ENCODE measurements at places on chromosomes 13 and 19.

GRCh38 chr13:53131361-53131760 is 102.7 kb downstream of the OLFM4 start:
- DNase-seq, result no peak

- no peak for DNase-seq
Measured at GRCh38 chr13:20482787-20483186, 42.9 kb downstream of the CRYL1 start.

DNA sequence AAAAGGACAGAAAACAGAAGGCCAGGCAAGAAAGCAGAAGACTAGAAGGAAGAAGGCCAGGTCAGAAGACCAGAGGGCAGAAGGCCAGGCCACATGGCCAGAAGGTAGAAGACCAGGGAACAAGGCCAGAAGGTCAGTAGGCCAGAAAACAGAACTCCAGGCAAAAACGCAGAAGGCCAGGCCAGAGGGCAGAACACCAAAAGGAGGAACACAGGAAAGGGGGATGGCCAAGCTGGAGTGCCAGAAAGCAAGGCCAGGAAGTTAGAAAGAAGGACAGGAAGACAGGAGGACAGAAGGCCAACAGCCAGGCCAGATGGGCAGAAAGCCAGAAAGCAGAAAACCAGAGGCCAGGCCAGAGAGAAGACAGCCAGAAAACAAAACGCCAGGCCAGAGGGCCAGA is 185.4 kb downstream of the TUBA3C start:
- no peak for DNase-seq

- no peak for DNase-seq
Measured at GRCh38 chr19:28358633-28359032, 854.3 kb downstream of the UQCRFS1 start.

DNA sequence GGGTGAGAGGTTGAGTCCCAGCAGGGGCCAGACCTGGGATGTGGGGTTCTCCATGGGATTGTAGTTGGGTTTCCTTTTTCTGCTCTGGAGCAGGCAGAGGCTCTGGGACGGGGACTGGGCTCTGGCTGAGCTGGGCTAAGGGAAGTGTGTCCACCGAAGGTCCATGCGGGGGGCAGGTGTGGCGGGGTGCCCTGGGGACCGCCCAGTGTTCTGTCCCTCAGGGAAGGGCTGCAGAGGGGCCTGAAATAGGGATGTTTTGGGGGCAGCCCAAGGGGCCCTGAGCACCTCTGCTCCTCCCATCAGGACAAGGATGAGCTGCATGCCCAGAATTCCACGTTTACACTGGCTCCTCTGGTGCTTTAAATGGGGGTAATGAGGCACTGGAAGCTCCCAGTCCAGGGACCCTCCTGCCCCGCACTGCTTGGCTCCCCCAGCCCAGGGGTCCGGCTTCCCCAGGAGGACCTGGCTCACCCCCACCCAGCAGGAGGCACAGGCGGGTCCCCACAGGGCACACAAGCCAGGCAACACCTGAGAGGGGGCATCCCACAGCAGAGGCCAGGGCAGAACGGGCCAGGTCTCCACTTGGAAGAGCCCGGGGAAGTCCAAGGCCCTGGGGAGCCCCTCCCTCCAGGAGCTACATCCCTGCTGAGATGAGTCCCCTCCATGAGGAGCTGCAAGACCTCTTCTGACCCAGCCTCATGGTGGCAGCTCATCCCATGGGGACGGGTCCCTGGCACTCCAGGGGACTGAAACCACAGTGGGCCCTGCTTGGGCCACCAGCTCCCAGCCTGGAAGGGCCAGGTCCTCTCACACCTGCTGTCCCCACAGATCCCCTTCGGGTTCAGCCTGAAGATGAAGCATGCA is 14.7 kb upstream of the ZNF14 start:
- no peak for DNase-seq

DNA sequence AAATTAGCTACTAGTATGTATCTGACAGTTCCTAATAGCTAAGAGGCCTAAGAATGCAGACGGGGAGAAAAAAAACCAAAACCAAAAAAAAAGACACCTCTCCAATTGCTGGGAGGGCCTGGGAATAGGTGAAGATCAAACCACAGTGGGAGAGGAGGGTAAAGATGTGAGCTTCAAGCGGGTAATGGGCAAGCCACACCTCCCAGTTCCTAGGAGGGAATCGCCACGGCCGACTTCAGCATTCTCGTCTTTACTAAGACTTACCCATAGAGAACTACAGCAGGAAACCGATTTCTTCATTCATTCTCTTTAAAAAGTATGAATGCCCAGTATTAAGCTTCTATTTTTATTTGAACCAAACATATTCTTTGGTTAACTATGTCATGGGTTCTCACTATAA is 5.6 kb upstream of the EEF1AKMT1 start:
- no peak for DNase-seq

DNA sequence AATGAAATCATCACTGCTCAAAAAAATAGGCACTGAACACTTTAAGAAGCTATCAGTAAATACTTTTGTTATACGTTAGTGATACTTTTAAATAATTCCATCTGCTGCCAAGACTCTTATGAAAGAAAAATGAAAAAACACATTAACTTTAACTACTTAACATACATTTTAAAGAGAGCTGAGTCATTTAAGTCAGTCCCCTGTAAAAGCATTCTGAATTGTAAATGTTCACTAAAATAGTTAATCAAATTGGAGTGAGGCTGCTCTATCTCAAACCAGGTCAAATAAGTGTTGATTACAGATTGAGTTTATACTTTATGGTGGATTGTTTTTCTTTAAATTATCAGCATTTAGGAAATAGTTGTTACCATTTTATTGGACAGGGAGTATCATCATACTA is 274.2 kb downstream of the MYO16 start:
- DNase-seq, result no peak

DNA sequence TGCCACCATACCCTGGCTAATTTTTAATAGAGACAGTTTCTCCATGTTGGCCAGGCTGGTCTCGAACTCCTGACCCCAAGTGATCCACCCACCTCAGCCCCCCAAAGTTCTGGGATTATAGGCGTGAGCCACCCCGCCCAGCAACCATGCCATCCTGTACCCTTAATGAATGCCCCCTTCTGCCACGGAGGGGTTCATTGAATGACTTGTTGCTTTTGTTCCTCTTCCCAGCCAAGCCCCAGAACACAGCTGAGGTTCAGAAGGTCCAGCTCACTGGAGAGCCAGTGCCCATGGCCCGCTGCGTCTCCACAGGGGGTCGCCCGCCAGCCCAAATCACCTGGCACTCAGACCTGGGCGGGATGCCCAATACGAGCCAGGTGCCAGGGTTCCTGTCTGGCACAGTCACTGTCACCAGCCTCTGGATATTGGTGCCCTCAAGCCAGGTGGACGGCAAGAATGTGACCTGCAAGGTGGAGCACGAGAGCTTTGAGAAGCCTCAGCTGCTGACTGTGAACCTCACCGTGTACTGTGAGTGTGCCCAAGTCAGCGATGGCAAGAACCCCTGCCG is 6.0 kb downstream of the PVR start:
- no peak for DNase-seq

- no peak for DNase-seq
Measured at GRCh38 chr13:59176775-59177174, 987.0 kb downstream of the DIAPH3 start.

GRCh38 chr19:54209811-54210494 is 9.3 kb downstream of the RPS9 start:
- DNase-seq, result peak; percentile 66

- DNase-seq, result no peak
Measured at GRCh38 chr13:113855931-113856715, 7.8 kb downstream of the GAS6 start.

DNA sequence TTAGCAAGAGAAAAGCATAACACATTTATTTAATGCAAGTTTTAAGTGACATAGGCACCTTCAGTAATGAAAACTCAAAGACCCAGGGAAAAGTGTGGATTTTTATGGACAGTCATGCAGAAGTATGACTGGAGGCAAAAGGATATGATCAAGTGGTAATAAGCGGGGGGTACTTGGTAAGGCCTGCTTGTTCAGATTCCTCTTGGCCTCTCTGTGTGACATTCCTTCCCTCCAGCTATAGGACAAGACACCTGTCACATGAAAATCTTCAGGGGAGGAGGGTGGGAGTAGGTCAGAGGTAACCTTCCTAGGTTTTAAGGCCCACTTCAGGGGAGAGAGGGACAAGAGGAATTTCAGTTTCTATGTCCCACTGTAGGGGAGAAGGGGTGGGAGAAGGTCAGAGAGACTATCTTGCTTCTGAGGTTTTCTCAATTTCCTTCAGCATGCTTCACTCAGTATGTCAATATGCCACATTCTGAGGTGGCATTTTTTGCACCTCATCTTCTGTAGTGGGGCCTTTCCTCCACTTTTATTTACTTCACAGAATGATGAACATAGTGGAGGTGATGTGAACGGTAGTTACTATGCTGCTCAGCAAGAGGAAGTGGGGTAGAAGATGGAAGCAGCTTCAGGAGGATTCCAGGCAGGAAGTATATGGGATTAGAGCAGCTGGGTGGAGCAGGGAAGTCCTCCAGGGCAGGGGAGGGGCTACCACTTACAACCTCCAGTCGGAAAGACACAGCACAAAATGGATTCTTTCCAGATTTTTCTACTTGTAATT is 73.2 kb upstream of the RFC3 start:
- DNase-seq, result no peak

DNA sequence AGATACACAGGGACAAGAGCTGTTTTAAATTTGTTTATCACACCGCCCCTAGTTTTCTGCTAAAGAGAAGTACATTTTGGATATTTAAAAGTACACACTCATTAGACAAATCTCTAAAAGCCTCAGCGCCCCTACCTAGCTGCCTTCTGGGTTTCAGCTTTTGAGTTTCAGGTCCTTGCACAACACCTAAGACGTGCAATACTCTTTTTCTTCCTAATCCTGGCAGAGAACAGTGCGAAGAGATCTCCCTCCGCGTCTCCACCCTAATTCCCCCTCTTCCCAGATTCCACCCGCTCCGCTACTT is 421 bp upstream of the KLF5 start:
- no peak for DNase-seq

GRCh38 chr13:25330541-25330940 is 29.1 kb downstream of the NUP58 start:
- DNase-seq, result no peak

- DNase-seq, result no peak
Measured at GRCh38 chr13:21934284-21934683, 263.4 kb downstream of the FGF9 start.

DNA sequence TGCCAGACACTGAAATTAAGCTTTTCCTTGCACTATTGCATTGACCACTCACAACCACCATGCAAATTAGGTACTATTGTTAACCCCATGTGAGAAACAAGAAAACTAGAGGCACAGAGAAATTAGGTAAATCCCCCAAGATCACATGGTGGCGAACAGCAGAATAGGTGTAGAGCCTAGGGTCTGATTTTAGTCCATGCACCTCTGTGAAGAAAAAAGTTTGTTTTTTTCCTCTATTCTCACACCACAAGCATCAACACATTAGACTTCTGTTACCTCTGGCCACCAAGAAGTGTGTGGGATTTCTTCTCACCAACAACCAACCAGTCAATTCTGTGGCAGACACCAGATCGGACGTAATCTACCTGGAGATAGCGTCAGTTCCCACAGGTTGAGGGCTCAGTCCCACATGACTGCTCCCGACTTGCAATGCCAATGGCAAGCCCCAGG is 391.9 kb downstream of the COG6 start:
- no peak for DNase-seq

DNA sequence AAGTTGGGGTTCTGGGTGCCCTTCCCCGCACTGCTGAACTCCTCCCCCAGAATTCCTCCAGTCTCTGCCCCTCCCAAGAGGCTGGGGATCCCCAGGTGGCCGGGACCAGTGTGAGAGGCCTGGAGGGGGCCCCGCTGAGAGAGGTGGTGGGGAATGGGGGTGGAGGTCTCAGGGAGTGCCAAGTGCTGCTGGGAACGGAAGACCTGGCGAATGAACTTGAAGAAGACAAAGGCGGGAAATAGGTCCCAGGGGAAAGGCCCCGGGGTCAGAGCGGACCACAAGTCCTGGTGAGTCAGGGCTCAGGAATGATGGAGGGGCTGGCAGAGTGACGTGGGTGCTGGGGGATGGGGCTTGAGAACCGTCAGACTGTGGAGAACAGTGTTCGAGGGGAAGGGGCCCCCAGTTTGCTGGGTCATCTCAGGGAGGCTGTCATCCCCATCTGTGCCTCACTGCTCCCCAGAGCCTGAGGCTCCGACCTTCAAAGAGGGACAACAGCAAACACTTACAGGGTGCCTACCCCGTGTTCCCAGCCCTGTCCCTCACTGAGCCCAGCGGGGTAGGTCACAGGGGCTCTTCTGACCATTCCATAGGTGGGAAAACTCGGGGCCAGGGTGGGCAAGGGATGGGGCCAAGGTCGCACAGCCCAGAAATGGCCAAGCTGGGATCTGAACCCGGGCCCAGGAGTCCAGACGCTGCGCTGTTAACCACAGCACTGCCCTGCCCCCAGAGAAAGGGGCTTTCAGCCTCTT is 16.0 kb upstream of the SEMA6B start:
- DNase-seq, result no peak

- DNase-seq, result no peak
Measured at GRCh38 chr19:7000333-7000732, 20.9 kb downstream of the MBD3L2B start.

DNA sequence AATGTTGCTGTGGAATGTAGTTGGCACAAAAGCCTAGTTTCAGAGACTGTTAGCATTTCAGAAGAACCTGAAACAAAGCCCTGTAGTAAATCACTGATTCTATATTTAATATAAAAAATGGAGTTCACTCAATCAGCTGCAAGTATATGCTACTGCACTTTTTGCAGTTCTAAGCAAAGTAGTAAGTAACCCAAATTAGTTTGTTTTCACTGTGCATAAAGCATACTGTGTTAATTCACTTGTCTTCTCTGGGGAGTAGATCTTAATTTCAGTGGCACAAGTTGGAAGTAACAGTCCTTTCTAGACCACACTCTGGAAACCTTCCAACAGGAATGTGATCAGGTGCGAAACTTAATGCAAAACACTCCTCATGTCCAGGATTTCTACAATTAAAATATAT is 139.3 kb downstream of the DACH1 start:
- DNase-seq, result no peak

DNA sequence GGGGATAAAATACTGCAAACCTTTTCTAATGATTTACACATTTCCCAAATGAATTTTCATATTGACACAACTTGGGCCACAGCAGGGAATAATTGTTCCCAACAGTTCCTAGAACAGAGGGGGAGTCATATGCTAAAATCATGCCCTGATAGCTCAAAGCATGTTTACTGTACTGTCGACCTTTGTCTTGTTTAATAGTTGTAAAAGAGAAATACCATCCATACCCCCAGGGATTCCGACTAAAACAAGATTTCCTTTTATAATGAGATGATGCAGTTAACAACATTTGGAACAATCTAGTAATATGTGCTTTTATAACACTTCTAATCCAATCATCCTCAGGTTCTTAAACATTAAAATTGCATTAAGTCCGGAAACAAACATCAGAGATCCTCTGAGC is 759.7 kb downstream of the OLFM4 start:
- no peak for DNase-seq
